Activated naive CD4-positive, alpha-beta T cell treated with anti-CD3 and anti-CD28 coated beads, Interleukin-2, amount 50 U/mL, for 72 hours (primary cell): ENCODE measurements at places on chromosomes 3 and 15.

GRCh38 chr3:191566469-191566868 is 105.5 kb downstream of the PYDC2 start:
- DNase-seq = no peak

DNA sequence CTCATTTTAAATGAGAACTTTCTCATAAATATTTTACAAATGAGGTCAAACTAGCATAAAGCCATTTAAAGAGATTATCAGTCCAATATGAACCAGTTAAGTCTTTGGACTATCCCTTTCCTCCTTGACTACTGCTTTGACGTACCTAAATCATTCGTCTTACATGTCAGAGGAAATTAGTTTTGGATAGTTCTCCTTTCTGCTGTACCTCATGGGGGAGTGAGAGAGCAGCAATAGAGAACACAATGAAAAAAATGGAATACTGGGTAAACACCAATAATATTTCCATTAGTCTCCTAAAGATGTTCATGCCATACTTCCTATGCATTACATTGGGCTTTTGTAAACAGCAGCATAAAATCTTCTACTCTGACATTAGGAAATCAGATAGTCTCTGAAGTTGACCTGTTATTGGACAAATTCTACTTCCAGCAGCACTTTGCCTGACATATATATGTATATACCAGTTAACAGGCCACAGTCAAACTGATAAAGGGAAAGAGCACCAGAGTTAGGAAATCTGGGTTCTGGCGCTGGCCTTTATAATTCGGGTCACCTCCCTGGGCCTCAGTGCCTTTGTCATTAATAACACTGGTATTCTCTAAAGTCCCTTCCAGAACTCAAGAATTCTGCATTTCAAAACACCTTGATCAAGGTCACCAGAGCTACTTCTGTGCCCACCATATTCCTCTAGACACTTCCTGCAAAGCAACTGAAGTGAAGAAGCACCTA is 26.8 kb downstream of the TIMMDC1 start:
- no peak for DNase-seq

DNA sequence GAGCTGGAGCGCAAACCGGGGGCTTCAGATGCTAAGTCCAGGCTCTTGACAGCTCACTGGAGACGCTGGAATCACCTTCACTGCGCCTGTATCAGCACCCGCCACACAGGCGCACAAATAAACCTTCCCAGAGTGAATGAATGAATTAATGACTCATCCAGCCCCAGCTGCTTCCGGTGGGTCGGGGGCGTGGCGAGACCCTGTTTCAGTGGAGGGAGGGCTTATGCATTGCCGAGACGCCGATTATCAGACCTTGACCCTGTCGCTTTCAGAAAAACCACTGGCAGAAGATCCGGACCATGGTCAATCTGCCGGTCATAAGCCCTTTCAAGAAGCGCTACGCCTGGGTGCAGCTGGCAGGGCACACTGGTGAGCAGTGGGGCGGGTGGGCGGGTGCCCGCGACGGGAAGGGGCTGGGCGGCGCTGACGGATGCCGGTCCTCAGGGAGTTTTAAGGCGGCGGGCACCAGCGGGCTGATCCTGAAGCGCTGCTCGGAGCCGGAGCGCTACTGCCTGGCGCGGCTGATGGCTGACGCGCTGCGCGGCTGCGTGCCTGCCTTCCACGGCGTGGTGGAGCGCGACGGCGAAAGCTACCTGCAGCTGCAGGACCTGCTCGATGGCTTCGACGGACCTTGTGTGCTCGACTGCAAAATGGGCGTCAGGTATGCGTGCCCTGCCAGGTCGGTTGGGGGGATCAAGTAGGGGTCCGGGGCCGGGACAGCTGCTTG is 7.7 kb downstream of the ITPKA start:
- no peak for DNase-seq

DNA sequence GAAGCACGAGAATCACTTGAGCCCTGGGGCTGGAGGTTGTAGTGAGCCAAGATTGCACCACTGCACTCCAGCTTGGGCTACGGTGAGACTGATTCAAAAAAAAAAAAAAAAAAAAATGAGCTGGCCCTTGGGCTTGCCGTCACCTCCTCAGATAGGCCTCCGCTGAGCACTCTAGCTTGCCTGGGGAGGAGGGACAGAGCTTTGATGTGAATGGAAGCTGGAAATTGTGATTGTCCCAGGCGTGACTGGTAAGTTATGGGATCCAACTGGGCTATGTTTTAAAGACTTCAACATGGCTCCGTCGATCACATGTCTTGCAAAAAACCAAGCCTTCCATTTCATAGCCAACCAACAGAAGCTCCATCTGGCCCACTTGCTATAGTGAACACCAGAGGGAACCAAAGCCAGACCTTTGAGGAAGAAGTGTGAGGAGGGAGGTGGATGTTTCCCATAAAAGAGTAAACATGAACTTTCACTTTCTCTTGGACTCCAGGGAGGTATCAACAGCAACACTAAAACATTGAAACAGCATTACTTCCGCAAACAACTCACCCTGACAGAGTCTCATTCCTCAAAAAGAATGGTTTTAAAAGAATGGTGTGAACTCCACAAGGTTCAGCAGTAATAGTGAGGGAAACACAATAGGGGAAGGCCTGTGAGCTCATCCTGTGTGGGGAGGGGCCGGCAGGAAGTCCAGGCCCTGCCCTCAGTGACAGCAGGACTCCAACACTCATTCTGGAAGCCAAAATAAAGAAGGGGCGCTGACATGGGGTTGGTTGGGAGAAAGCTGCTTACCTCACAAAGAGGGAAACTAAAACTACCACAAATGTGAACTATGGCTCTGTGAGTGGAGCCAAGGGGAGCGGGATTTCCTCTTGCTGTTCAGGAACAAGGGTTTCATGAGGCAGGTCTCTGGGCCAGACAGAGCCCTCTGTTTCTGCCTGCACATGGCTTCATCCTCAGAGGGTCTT is 59.2 kb upstream of the IL12A start:
- no peak for DNase-seq

DNA sequence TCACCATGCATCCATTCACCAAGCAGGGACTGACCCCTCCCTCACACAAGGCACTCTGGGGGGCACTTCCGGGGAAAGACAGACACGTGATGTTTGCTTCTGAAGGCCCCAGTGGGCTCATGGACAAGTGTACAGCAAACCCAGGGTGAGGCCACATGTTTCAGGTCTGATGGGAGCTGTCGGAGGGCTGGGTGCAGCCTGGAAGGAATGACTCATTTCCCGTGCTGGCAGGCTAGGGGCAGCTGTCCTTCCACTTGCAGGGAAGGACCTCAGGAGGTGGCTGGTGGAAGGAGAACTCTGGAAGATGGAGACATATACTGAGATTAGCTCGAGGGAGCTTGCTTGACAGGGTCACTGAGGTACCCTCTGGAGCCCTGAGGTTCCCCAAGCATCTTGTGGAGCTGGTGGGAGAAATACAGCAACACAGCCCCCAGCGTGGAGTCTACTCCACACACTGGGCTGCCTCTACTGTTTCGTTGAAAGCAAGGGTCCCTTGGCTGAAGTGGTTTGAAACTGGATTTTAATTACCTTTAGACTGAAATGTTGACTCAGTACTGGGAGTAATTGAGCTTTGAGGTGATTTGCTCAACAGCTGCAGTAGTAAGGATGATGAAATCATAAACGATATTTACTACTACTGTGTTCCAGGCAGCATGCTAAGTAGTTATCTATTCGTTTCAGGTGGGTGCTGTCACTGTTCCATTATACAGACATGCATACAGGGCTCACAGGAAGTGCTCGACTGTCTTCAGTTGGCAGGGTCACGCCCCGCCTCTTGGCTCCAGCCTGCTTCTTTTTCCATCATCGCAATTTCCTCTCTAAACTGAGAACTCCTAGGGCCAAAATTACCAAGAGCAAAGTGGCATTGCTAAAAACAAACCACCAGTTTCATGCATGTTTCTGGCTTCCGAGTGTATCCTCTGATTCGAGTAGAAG is 230.4 kb downstream of the ADAMTS17 start:
- DNase-seq = peak; percentile 70
